NCI-H1105 (cell line): ENCODE measurements at places on chromosomes 12 and 14.

- DNase-seq, result no peak
Measured at GRCh38 chr12:131222329-131223139, 268.8 kb downstream of the ADGRD1 start.

DNA sequence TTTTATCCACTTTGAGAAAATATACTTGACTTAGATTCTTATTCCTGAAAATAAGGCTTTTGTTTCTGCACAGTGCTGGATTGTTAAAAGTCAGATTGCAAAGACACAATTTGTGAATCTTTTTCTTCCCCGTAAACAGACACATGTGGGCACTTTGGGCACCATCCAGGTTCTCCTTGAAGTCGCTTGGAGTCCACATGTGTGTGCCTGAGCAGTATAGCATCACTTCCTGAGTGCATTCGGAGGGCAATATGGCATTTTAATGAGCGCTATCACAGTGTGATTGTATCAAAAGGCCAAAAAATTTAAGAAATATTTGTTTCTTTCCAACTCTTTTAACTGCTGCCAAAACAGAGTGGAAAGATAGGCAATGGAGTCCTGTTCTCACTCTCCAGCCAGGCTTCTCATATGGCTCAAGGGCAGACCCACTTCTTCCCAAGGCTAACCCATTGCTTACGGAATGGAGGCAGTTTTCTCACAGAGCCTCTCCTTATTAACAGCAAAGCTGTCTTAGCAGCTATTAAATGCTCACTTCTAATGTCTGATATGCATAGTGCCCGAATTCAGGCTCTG lies 397.1 kb downstream of the EGLN3 start:
- no peak for DNase-seq

DNA sequence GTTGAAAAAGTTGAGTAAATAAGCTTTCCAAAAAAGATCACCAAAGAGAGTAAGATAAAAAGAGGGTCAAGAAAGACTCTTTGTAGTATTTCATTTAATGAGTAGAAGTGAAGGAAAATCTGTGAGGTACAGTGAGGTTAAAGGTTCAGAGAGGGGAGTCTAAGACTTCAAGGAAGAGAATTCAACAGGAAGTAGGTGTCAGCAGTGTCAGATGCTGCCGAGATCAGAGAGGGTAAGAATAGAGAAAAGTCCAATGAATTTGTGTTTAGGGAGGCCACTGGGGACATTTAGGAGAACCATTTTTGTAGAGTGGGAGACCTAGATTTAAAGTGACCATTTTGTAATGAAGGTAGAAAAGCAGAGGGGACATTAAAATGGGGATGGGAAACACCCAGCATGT lies 71.6 kb upstream of the KRAS start:
- no peak for DNase-seq

- no peak for DNase-seq
Measured at GRCh38 chr14:65318636-65319506, 93.7 kb upstream of the FUT8 start.

GRCh38 chr14:95811813-95812212 lies 64.8 kb upstream of the TUNAR start:
- DNase-seq, result no peak

GRCh38 chr12:121794534-121795033 lies 1.1 kb upstream of the RHOF start:
- no peak for DNase-seq

GRCh38 chr12:10697156-10697555 lies 23.3 kb upstream of the STYK1 start:
- DNase-seq, result no peak

- no peak for DNase-seq
Measured at GRCh38 chr12:41019461-41019860, 168.7 kb upstream of the PDZRN4 start.
